ENCODE measurements at places on chromosomes 11 and 22. TPM values are rescaled to one million over a fixed set of nuclear protein-coding genes. Genes with fewer than 3 reads are reported as not detected.
A peak's percentile ranks its signal among the peaks of the same experiment; 100 is the strongest.

OR5A1 gene
- not detected for total RNA-seq

TREH gene
- total RNA-seq = not detected

ALDH3B1 gene
- 5.1 TPM for total RNA-seq

DNA sequence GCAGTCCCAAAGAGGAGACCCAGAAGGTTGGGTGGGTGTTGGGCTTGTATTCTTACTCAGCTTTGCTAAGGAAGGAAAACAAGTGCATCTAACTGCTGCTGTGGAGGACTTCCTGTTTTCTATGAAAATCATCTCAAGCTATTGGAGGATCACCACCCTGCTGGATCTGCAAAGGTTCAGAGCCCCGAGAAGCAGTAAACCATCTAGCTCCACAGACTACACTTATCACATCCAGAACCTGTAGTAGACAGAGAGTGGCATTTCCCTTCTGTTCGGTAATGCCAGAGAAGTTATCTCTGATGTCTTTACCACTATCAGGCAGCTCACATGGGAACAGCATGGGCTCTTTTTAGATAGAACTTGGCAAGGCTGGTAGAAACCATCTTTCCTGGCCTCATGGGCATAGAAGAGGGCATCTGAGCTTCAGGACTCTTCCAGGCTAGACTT, 21.7 kb downstream of the KCNJ1 start:
- DNase-seq = no peak
- H3K27me3 ChIP-seq = no peaks in the 10 kb centered on the region
- H3K27ac ChIP-seq = no peak overlapping the region
- H3K4me3 ChIP-seq = no peak overlapping the region

GRCh38 chr11:126348806-126349582, 6.5 kb upstream of the ST3GAL4 start:
- H3K4me1 ChIP-seq = peaks cover 91% of the 10 kb centered on the region
- H3K27ac ChIP-seq = peak overlapping the region; percentile 36
- H3K27me3 ChIP-seq = no peaks in the 10 kb centered on the region
- no peaks in the 10 kb centered on the region for H3K36me3 ChIP-seq
- H3K4me3 ChIP-seq = no peak overlapping the region

GRCh38 chr11:9142732-9143131, 51.3 kb upstream of the SCUBE2 start:
- no peaks in the 10 kb centered on the region for H3K36me3 ChIP-seq
- no peaks in the 10 kb centered on the region for H3K27me3 ChIP-seq
- no peak overlapping the region for H3K4me3 ChIP-seq
- H3K27ac ChIP-seq = no peak overlapping the region
- DNase-seq = no peak
- H3K4me1 ChIP-seq = peaks cover 30% of the 10 kb centered on the region

GRCh38 chr11:125337836-125338834, 157.9 kb downstream of the FEZ1 start:
- H3K27me3 ChIP-seq = no peaks in the 10 kb centered on the region
- peak; percentile 34 for DNase-seq
- H3K36me3 ChIP-seq = no peaks in the 10 kb centered on the region

DNA sequence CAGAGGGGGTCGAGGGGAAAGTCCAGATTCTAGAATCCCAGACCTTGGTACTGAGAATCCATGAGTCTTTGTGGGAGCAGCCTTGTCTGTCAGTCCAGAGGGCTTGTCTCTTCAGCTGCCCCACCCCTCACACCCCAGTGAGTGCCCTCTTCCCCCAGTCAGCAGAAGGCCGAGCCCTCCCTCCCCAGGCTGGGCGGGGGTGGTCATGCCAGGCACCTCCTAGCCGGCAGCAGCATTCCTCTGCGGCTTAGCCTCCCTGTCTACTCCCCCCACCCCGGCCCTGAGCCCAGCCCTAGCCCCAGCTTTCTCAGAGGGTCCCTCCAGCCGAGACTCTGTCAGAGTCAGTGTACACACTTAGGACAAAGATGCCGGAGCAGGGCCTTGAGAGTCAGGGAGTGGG, 4.6 kb downstream of the SOX10 start:
- no peaks in the 10 kb centered on the region for H3K27me3 ChIP-seq
- peaks cover 5% of the 10 kb centered on the region for H3K36me3 ChIP-seq
- H3K4me3 ChIP-seq = no peak overlapping the region
- no peaks in the 10 kb centered on the region for H3K4me1 ChIP-seq
- no peak for DNase-seq

DNA sequence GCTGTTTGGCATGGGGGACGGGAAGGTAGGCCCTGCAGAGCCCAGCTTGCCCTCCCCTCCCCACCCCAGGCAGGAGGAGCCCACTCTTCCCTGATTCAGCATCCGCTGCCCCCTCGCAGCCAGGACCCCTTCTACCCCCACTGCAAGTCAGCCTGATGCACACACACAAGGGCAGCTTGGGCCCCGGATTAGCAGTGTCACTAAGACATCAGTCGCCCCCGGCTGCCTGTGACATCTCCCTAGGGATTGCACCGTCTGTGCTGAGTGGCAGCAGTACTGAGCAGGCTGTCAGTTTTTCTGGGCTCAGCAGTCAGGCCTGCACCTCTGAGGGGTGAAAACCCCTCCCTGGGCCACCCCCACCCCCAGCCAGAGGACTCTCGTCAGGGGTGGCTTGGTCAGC, 30.4 kb upstream of the SYT7 start:
- no peaks in the 10 kb centered on the region for H3K36me3 ChIP-seq
- H3K27me3 ChIP-seq = no peaks in the 10 kb centered on the region
- DNase-seq = no peak
- no peak overlapping the region for H3K27ac ChIP-seq
- H3K4me1 ChIP-seq = peaks cover 5% of the 10 kb centered on the region
- H3K4me3 ChIP-seq = no peak overlapping the region

DNA sequence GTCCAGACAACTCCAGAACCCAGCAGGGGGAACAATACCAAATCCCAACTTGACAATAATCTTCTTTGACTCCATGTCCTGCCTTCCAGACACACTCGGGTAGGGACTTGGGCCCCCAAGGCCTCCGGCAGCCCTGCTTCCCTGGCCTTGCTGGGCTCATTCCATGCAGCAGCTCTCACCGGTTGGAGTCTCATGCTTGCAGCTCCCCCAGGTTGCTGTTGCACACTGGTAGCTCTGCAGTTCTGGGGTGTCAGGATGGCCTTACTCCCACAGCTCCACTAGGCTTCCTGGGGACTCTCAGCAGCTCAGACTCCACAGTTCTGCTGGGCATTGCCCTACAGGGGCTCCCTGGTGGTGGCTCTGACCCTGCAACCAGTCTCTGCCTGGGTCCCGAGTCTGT, 42.8 kb downstream of the ST3GAL4 start:
- H3K36me3 ChIP-seq = no peaks in the 10 kb centered on the region
- peaks cover 32% of the 10 kb centered on the region for H3K4me1 ChIP-seq
- H3K27me3 ChIP-seq = no peaks in the 10 kb centered on the region
- no peak overlapping the region for H3K27ac ChIP-seq
- no peak for DNase-seq

GRCh38 chr22:50600967-50601668, 525 bp downstream of the MAPK8IP2 start:
- no peaks in the 10 kb centered on the region for H3K36me3 ChIP-seq
- peak overlapping the region; percentile 29 for H3K4me3 ChIP-seq
- H3K27ac ChIP-seq = no peak overlapping the region
- peaks cover 61% of the 10 kb centered on the region for H3K27me3 ChIP-seq
- peaks cover 5% of the 10 kb centered on the region for H3K4me1 ChIP-seq

- H3K27ac ChIP-seq = no peak overlapping the region
- no peak overlapping the region for H3K4me3 ChIP-seq
- no peaks in the 10 kb centered on the region for H3K36me3 ChIP-seq
Observed at GRCh38 chr11:3226846-3227567, 5.2 kb downstream of the MRGPRE start.

DNA sequence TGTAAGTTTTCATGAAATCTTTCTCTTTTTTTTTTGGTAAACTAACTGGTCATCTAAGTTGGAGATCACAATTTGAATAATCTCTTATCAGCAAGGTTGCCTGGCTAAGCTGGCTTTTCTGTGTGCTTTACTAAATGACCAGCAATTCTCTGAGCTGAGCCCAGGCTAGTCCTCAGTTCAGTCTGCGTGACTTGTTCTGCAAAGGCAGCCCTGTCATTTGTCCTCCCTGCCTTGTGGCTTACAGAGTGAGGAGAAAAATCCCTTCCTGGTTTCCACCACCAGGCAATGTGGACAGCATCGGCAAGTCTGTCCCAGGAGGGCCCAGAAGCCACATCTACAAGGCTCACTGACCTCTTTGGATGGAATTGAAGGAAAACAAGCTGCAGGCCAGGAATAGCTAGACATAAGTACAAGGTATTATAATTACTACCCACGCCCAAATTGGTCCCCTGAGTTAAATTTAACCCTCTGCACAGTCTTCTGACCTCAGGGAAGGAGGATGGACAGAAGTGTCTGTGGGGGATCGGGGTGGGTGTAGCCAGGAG, 108.6 kb downstream of the SCN3B start:
- H3K4me3 ChIP-seq = no peak overlapping the region
- peaks cover 30% of the 10 kb centered on the region for H3K4me1 ChIP-seq
- no peaks in the 10 kb centered on the region for H3K36me3 ChIP-seq
- no peak overlapping the region for H3K27ac ChIP-seq

DNA sequence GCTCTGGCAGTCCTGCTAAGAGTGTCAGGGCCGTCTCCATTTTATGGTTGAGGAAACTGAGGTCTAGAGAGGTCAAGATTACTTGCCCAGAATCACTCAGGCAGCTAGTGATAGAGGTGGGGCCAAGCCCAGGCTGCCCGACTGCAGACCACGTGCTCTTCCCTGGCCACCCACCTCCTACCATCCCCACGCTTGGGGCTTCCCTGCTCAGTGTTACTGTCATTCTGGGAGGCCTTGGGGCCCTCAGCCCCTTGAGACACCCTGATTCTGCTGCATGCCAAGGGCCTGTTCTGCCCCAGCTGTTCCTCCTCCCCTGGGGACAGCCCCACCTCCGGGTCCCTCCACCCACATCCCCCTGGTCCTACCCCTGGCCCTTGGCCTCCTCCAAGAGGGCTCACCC, 17.2 kb upstream of the TAB1 start:
- H3K27me3 ChIP-seq = no peaks in the 10 kb centered on the region
- H3K36me3 ChIP-seq = no peaks in the 10 kb centered on the region
- no peak for DNase-seq
- H3K27ac ChIP-seq = no peak overlapping the region

DNA sequence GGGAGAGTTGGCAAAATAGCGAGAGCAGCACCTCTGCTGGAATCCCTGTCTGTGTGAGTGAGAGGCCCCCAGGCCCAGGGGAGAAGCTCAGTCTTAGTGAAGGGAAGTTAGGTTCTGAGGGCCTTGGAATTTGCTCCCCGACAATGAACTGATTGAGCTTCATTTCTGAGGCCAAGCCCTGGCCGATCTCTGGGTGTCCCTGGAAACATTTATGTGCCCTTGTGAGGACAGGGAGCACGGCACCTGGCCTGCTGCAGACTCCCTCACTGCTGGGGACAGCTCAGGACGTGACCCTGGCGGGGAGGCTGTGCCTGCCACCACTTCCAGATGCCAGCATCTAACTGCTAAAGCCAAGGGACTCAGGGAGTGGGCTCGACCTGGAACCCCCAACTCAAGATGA, 52.0 kb downstream of the ARHGAP8 start:
- DNase-seq = no peak
- no peak overlapping the region for H3K4me3 ChIP-seq
- H3K27me3 ChIP-seq = peaks cover 10% of the 10 kb centered on the region
- H3K27ac ChIP-seq = no peak overlapping the region
- no peaks in the 10 kb centered on the region for H3K4me1 ChIP-seq
- H3K36me3 ChIP-seq = no peaks in the 10 kb centered on the region

Data from heart right ventricle (tissue), 16 donors.